Neural progenitor cell (in vitro differentiated cells): ENCODE measurements at places on chromosomes 7 and 10. TPM values are rescaled to one million over a fixed set of nuclear protein-coding genes. Genes with fewer than 3 reads are reported as not detected.

DNA sequence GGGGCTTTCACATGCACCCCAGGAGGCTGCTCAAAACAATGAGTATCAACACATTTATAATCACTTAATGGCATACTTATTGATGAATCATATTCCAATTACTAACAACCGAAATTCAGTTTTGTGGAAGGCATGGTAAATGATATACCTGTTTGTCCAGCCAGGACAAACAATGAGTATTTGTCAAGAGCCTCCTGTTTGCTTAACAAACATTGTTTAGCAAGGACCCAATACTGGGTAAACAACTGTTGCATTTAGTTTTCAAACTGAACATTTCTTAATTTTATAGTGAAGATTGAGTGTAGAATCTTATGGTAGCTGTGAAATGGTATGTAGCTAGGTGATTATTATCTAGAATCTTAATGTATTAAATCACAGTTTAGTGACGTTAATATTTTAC lies 473.7 kb downstream of the ATRNL1 start:
- no peak for DNase-seq

DNA sequence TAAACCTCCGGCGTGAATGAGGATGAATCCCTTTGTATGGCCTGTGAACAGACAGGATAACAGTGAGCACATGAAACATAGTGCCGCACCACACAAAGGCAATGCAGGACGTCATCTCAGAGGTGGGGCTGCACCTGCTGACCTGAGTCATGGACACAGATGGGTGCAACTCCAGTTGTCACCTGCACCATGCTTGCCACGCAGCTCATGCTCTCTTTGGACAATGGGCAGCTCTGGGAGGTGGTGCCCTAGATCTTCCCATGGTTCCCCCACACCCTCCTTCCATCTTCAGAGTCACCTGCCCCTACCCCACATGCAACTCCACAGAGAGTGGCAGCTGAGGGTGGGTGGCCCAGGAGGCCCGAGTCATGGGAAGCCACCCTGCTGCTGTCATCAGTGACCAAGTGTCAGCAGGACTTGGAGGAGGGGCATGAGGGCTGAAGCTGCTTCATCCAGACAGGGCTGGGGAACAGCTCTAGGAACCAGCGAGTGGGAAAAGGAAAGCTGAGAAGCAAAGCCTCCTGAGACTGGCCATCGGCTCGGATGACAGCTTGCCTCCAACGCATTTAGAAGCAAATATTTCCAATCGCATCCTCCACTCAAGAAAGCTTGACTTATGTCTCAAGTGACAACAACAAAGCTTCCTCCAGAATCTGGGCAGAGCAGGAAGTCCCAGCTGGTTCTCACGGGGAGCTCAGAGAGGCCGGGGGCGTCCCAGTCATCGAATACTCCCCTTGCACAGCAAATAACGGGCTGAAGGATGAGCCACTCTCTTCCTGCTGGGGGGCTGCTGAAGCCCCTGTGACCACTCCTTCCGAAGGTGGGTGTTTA lies 27.1 kb downstream of the VIPR2 start:
- no peak for DNase-seq

LRRD1 gene
- total RNA-seq: not detected in 2 replicates

AVL9 gene
- 36.3 and 39.8 TPM in 2 replicates for total RNA-seq

LIPF gene
- not detected in 2 replicates for total RNA-seq

MRPL43 gene
- total RNA-seq: 24.5 and 55.8 TPM in 2 replicates
